ENCODE measurements at places on chromosomes 3 and 15.

DNA sequence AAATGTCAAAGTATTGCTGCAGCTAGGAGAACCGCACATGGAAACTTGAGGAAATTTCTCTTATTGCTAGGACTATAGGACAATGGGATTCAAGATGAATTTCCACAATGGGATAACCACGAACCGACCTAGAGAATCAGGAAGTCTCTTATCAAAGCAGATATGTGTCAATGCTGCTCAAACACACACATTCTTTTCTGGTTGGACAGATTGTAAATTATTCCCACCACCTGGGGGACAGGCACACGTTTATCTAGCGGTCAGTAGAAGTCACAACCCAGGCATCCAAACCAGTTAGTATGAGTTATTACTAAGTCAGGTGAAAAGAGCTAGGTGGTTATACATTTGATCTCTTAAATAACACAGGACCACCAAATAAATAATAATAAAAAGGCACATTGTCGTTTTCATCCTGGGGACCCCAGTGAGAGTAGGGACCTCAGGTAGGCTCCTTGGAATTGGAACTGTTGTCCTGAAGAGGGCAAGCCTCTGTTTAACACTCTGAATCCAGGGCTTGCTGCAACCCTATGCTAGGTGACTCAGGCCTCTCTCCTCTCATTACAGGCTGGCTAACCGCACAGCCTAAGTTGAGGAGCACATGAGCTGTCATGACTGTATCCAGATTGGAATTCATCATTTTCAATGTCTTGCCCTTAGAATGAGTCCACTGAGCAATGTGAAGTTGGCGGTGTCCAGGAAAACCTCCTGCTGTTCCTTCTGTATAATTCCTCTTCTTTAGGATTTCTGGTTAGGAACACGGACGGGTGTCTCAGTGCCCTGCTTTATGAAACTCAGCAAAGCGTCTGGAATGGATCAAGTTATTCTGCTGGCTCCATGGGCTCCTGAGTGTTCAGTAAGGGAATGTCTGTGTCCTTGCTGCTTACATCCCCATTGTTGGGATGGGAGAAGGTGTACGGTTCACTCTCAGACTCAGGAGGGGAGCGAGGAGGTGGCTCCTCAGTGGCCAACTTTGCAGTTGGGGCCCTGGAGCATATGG lies 59.0 kb downstream of the CLEC3B start:
- no peak for DNase-seq

DNA sequence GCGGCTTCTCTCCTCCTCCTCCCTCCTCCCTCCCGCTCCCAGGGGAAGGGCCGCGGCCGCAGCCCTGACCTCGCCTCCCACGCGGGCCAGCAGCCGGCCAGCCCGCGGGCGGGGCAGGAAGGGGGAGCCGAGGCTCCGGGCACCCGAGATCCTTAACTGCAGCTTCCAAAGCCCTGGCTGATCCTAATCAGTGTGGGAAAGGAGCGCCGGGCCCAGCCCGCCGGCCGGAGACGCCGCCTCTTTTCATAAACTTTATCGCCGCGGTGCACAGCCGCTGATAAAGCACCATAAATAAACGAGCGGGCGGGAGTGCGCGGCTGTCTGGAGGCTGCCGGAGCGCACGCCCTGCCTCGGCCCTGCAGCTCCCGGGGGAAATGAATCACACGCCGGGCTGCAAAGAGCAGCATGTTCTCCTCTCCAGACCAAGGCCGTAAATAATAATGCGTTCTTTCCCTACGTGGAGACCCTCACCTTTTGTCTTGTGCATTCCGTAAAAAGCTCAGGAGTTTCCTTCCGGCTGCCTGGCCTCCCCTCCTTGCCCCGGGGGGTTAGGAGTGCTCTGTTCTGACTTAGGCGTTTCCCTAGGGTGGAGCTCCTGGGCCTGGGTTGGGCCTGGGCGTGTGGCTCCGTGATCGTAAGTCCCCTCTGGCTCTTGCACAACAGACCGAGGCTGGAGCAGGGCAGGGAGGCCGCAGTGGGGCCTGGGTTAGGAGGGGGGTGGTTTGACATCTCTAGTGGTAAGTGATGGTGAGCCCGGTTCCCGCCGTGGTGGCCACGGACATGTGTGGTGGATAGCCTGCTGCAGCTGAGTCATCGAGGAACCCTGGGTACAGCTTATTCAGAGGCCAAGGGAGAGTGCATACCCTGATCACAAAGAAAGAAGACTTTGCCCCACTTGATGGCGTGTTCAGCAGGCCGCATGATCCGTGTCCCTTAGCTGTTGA lies 132.6 kb upstream of the HES1 start:
- peak; percentile 97 for DNase-seq

GRCh38 chr3:72101494-72101893 lies 316.5 kb upstream of the PROK2 start:
- peak; percentile 42 for DNase-seq

DNA sequence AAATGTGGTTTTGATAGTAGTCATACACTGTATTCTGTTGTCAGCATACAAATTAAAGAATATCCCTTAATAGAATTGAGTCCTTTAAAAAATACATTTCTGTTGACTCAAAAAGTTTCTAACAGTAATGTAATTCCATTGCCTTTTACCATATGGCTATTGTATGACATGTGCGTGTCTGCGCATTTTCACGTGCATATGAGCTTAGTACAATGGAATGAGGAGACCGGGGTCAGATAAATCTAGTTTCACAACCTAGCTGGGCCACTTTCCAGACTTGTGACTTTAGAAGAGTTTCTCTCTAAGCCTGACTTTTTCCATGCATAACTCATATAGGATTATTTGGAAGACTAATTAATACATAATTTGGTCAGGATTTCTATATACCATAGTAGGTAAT lies 38.7 kb downstream of the ZBTB38 start:
- DNase-seq, result no peak

DNA sequence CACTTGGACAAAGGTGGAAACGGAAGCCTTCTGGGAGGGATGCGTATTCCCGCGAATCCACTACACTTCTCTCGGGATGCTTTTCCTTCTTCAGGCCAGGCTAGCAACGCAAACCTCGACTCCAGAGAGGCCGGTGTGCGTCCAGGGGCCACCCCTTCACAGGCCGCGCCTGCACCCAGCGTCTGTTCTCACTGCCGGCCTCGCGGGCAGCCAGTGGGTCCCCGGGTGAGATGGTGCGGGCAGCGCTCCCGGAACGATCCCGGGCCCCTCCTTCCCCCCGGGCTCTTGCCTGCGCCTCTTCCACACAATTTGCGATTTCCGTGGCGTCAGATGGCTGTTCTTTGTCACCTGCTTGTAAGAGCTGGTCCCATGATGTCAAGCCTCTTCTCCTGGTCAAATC lies 27.3 kb downstream of the GABRA5 start:
- DNase-seq, result no peak

DNA sequence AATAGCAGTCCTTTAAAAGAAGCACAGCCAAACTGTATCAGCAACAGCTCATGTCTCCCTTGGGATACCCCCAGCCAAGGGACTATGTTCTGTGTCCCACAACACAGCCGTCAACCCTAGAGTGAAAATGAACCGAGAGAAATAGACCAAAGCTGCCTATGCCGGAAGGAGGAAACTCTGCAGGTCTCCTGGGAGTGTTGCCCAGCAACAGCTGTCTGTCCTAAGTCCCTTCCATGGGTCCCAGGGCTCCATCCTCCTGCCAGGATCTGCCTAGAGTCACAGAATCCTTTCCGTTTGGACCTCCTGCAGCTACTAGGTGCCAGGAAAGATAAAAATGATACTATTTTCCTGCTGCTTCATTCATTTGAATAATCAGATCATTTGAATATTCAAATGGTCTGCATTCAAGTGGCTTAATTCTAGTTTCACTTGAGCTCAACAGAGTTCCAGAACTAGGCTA lies 53.1 kb downstream of the TRANK1 start:
- DNase-seq, result no peak

DNA sequence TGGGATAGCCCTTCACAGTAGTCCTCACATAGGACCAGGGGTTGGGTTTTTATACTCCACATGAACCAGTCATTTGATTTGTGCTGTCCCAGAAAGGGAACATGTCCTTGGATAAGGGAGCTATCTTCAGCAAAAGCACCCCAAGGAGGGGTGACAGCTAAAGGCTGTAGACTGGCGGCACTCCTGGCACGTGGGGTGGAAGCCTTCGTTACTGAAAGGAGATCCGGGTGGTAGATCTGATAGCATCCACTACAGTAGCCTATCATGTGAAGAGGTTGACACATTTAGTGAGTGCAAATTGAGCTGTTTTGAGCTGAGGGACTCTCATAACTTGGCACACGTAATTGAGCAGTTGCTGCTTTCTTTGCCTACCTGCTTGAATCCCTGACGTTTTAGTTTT lies 588.8 kb upstream of the GOLIM4 start:
- DNase-seq, result peak; percentile 18

DNA sequence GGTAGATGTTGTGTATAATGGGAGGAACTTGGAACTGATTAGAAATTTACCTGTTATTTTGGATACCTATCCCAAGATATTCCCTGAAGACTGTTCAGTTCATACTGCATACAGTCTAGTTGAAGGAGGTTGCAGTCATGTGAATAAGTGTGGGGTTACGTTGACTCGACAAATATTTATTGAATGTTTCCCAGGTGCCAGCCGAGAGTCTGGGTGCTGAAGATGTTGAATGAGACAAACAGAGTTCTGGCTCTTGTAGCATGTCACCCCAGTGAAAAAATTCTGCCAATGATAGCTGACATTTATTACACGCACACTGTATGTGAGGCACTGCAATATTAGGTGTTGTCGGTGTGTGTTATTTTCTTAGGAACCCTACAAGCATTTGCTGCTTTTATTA lies 176.0 kb downstream of the KCNMB2 start:
- peak; percentile 77 for DNase-seq

- peak; percentile 63 for DNase-seq
These were observed 954 bp downstream of the SV2B start for GRCh38 chr15:91100814-91101607.

DNA sequence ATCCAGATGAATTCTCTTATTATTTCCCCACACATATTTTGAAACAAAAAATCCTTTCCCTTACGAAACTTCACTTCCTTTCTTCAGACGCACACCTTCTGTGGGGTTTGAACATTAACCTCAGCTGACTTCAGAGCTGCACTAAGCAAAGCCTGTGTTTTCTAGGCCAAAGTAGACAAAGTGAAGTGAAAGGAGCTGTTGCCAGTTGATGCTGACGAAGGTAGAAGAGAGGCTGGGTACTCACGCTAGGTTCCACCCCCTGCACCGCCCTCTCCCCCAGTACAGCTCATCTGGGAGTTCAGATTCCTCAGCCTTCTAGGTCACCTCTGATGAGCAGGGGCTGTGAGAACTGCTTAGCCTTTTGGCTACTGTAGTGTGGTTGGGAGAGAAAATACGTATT lies 24.1 kb downstream of the DUT start:
- no peak for DNase-seq

DNA sequence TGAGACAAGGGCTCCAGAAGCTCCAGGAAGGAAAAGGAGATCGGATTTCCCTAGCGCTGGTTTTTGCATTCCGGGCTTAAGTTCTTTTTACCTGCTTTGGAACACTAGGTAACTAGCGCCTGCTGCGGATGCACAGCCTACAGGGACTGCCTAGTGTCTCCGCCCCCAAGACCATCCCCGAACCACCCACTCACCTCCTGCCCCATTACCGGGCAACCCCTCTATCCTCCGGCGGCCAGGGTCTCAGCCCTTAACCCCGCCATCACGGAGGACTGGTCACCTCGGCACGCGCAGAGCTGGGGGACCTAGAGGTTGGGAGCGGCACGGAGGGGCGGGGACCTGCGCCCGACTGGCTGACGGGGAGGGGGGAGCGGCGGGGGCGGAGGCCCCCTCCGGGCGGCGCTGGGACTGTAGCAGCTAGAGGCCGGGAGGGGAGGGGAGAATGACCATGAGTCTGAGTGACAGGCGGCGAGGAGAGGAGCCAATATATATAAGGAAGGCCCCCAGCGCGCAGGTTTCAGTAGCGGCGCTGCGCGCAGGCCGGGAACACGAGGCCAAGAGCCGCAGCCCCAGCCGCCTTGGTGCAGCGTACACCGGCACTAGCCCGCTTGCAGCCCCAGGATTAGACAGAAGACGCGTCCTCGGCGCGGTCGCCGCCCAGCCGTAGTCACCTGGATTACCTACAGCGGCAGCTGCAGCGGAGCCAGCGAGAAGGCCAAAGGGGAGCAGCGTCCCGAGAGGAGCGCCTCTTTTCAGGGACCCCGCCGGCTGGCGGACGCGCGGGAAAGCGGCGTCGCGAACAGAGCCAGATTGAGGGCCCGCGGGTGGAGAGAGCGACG lies at the start of gene DLL4:
Gene DLL4, plus strand, starts transcription at position 520 of the 839 bp plus-strand sequence. CDS start 329 bp downstream, outside the sequence.
- DNase-seq, result peak; percentile 98

GRCh38 chr3:52527732-52528585 lies 5.7 kb downstream of the NT5DC2 start:
- DNase-seq, result no peak

DNA sequence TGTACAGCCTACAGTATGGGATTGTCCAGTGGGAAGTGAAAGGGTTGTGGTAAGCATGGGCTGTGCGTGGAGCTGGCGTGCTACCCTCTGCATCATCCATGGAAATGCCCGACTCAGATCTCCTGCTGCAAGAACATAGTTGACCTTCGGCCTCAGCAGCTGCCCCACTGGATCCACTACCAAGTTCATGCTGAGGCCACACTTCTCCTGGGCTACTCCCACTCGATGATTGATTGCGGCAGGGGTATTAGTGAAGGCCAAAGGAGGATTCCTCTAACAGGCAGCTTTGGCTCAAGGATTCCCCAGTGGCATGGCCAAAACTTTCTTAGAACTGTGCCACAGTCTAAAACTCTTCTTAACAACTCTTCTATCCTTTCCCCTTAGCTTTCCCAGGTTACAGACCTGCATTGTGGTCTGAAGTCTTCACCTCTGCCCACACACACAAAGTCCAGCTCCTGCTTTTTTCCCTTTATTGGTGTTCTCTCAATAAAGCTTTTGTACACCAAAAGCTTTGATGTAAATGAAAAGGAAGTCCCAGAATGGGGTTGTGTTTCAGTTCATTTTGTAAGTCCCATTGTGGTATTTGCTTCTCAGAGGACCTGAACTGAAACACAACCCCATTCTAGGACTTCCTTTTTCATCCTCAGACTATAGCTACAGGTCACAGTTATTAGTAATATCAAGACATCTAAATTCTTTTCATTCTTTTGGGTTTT lies 4.9 kb upstream of the TBC1D5 start:
- no peak for DNase-seq

GRCh38 chr3:191441687-191442086 lies 19.3 kb upstream of the PYDC2 start:
- no peak for DNase-seq

- peak; percentile 30 for DNase-seq
These were observed 3.6 kb downstream of the APBA2 start for GRCh38 chr15:28889346-28889745.

DNA sequence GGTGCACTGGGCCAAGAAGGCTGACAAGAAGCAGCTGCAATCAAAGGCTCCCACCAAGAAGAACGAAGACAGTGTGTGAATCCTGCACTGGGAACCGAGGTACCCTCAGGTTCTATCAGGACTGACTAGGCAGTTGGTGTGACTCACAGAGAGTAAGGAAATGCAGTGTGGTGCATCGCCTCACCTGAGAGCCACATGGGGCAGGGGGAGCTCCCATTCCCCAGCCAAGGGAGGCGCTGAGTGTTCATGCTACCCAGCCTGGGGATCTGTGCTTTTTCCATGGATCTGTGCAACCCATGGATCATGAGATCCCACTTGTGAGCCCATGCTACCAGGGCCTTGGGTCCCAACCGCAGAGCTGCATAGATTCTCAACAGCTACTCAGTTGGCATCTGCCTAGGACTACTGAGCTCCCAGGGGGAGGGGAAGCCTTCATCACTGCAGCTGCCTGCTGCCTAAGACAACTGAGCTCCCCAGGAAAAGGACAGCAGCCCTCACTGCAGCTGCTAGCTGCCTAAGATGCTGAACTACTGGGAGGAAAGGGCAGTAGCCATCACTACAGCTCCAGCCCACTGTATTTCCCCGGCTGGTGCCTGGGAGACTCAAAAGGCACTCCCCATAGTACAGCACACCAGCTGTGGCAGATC lies 6.9 kb upstream of the PLSCR2 start:
- no peak for DNase-seq

- DNase-seq, result no peak
These were observed 90.6 kb downstream of the FGF12 start for GRCh38 chr3:192636517-192637444.

Measured in NCI-H69 (cell line).